ENCODE measurements at places on chromosomes 4 and X. TPM values are rescaled to one million over a fixed set of nuclear protein-coding genes. Genes with fewer than 3 reads are reported as not detected.
A peak's percentile ranks its signal among the peaks of the same experiment; 100 is the strongest.

GRCh38 chrX:48754238-48754637 lies 7.3 kb upstream of the GLOD5 start:
- no peak for DNase-seq

GRCh38 chr4:40621592-40622512 lies 7.8 kb downstream of the RBM47 start:
- DNase-seq = peak; percentile 78

ATP2B3 gene
- total RNA-seq = not detected

PTTG2 gene
- not detected for total RNA-seq
